ENCODE measurements at places on chromosomes 6 and 20.

DNA sequence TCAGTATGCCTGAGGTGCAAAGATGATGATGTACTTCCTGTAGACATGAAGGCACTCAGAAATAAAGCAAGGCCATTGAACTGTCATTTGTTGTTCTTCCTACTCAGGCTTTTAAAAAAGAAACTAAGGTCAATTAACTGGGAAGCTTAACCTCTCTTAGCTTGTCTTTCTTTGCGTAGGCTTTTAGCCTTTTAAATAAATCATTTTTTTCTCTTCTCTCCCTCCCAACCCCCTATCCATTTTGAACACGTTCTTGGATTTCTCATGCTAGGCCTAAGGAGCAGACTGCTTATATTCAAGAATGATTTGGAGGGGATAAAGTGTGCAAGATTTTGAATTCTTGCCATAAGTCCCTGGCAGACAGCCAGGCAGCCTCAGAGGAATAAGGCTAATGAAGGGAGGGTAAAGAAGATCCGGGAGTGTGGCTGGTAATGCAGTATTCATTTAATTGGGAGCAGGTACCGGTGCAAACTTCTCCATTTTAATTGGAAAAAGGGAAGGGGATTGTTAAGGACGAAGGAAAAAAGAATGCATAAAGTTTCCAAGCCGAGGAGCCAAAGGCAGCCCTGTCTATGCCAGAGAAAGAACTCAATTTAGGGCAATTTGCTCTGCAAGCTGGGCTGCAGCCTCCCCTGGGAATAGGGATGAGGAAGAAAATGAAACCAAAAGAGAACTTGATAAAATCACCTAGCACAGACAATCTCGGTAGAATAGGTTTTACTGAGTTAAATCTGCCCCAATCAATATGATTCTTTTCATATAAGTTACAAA is 343.8 kb upstream of the MMS22L start:
- no peak for DNase-seq

GRCh38 chr6:111944541-111944940 is 71.3 kb upstream of the FYN start:
- no peak for DNase-seq

- no peak for DNase-seq
Measured at GRCh38 chr6:95681736-95682135, 104.4 kb downstream of the MANEA start.

DNA sequence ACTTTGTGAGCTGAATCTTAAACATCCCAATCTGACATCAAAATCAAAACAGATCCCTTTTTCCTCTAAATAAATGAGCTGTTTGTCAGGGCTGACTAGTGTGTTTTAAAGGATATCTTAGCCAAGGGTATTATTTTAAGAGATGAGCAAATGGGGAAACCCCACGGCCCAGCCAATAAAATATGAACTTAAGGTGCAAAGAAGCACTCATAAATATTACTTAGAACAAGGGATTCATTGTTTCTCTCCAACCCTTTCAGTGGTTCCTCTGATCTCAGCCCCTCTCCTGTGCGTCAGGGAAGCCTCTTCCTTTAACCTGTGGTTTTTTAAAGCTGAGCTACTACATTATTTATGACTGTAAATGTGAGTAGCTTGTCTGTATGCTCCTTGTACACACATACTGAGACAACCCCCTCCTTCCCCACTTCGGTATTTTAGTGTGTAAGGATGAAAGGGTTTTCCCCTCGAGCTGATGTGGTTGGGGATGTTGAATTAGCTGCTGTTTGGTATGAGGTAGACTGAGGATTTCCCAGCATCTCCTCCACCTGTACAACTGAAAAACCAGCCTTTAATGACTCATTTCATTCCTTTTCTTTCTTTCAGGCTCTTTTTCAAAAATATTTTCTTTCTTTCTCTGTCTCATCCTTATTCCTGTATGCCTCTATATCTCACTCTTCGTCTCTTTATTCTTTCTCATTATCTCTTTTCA is 6.5 kb downstream of the BMP5 start:
- no peak for DNase-seq

GRCh38 chr6:5871296-5871695 is 135.4 kb downstream of the NRN1 start:
- DNase-seq: no peak

- DNase-seq: no peak
Measured at GRCh38 chr6:129635396-129636130, 74.4 kb downstream of the ARHGAP18 start.

DNA sequence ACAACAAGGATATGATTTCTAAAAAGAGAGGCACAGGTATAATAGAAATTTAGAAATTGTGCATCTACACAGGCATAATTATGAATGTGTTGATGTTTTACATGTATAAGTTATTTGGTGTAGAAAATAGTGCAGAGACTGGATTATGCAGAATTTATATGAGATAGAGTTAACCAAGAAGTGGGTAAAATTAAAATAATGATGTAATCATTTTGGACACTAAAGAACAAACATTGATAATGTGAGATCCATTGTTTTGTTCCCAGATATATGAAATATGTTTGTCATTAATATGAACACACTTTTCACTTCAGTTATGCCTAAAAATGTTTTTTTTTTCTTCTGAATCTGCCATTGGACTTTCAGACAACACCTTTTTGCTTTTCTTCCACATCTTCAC is 37.2 kb upstream of the ZNF337 start:
- no peak for DNase-seq

GRCh38 chr6:2790588-2791449 is 25.6 kb downstream of the WRNIP1 start:
- DNase-seq: no peak

DNA sequence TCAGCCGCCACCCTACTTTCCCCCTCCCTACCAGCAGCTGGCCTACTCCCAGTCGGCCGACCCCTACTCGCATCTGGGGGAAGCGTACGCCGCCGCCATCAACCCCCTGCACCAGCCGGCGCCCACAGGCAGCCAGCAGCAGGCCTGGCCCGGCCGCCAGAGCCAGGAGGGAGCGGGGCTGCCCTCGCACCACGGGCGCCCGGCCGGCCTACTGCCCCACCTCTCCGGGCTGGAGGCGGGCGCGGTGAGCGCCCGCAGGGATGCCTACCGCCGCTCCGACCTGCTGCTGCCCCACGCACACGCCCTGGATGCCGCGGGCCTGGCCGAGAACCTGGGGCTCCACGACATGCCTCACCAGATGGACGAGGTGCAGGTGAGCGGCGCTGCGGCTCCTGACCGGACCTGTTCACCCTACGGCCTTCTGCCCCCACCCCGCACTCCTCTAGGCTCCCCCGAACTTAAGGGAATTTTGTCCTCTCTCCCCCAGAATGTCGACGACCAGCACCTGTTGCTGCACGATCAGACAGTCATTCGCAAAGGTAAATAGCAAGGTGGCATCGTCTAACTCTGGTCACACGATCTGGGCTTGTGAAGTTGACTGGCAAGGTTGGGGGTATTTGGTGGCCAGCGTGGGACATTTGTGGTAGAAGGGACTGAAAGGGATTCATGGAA is 2.3 kb downstream of the TFAP2C start:
- DNase-seq: no peak

DNA sequence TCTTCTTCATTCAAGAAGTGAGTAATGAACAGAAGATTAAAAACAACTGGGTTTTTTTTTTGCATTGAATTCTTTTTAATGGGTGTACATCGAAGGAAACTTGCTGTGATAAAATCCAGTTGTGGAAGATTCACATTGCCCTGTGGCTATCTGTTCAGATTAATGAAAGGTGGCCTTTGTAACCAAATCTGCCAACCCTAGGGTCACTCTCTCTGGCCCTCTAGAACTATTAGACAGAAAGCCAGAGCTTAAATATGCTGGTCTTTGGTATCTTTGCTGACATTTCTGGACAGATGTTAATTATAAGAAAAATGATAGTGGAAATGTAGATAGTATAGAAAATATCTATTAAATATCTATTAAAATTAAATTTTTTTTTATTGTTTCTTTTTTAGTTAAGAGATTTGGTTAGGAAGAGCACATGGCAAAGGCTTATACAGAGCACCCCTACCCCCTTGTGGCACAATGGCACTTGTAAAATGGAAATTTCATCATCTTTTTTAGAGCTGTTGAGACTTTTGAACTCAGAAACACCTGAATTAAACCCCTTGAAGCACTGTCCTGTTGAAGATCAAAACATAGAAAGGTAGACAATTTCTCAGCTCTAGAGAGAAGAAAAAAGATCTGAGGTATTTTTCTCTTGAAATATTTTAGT is 572.5 kb downstream of the PKHD1 start:
- DNase-seq: no peak

GRCh38 chr20:54517241-54517975 is 42.0 kb downstream of the DOK5 start:
- no peak for DNase-seq

- no peak for DNase-seq
Measured at GRCh38 chr6:15957655-15958169, 171.2 kb upstream of the MYLIP start.

DNA sequence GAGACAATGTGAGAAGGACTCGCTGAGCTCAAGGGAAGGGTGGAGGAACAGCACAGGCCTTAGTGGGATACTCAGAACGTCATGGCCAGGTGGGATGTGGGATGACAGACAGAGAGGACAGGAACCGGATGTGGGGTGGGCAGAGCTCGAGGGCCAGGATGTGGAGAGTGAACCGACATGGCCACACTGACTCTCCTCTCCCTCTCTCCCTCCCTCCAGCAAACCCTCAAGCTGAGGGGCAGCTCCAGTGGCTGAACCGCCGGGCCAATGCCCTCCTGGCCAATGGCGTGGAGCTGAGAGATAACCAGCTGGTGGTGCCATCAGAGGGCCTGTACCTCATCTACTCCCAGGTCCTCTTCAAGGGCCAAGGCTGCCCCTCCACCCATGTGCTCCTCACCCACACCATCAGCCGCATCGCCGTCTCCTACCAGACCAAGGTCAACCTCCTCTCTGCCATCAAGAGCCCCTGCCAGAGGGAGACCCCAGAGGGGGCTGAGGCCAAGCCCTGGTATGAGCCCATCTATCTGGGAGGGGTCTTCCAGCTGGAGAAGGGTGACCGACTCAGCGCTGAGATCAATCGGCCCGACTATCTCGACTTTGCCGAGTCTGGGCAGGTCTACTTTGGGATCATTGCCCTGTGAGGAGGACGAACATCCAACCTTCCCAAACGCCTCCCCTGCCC is 1.7 kb downstream of the TNF start:
- no peak for DNase-seq

GRCh38 chr6:40485300-40485699 is 101.9 kb downstream of the LRFN2 start:
- DNase-seq: no peak

GRCh38 chr6:148193063-148193680 is 149.5 kb upstream of the SASH1 start:
- DNase-seq: no peak

DNA sequence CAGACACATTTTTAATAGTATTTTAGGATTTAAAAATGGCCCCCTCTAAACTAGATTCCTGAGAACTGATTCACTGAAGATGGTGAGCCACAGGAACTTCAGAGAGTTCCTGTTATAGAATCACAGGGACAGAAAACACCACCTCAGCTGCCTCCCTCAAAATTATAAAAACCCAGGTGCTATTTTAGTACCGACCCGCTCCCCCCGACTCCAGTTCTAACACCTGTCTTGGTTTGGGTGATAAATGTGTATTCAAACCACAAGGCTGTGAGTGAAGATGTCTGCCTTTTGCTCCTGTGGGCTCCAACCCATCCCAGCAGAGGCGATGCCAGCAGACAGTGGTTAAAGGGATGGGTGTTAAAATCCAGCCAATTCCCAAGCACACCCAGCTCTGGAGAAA is 127.4 kb upstream of the LY86 start:
- no peak for DNase-seq

GRCh38 chr6:124433387-124434160 is 528.7 kb upstream of the RNF217 start:
- DNase-seq: no peak

- no peak for DNase-seq
Measured at GRCh38 chr6:72564231-72564630, 57.6 kb upstream of the KCNQ5 start.

DNA sequence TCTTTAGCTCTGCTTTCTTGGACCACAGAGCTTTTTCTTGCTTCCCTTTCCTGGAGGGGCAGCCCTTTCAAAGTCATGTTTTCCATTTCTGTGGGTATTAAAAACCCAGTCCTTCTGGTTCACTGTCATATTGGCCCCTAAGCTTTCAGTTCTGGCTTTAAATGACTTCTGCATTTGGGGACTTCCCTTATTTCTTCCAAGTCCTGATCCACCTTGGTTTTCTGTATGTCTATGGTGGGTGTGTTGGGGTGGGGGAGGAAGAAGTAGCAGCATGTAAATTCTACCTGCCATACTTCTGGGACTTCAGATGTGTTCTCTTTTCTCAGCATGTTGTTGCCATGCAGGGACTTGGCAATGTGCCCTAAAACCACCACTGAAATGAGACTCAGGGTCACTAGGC is 77.1 kb upstream of the EMILIN3 start:
- DNase-seq: no peak

DNA sequence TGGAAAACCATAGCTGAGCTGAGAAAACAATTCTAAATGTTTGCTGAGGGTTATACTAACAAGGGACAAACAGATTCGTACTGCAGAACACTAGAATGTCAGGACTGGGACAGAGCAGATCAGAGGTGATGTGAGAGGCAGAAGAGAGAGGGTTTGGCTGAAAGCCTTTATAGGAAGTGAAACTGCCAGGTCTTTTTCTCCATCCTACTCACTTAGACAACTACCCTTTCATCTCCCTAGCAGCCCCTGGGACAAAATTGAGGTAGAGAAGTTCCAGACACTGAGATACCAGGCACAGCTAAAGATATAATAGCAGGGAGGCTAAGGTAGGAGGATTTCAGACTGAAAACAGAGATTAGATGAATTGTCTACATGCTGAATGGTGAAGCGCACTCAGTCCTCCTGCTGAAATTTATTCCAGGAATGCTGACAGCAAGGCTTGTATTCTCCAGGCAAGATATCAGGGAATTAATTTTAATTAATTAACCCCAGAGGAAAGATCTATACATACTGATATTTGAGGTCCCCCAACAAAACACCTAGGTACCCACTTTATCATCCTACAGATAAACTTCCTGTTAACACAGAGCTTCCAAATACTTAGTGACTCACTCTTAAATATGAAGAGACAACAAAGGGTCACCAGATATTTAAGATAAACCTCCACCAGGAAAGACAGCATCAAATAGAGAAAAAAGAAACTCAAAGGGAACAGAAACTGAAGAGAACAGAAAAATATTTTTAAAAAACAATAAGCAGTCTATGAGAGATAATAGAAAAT is 12.6 kb upstream of the EIF2S2 start:
- DNase-seq: no peak

- no peak for DNase-seq
Measured at GRCh38 chr6:38445336-38445735, 194.4 kb downstream of the BTBD9 start.

- DNase-seq: no peak
Measured at GRCh38 chr6:18359237-18359885, 27.8 kb upstream of the RNF144B start.
